ENCODE measurements at places on chromosomes 4 and X.

DNA sequence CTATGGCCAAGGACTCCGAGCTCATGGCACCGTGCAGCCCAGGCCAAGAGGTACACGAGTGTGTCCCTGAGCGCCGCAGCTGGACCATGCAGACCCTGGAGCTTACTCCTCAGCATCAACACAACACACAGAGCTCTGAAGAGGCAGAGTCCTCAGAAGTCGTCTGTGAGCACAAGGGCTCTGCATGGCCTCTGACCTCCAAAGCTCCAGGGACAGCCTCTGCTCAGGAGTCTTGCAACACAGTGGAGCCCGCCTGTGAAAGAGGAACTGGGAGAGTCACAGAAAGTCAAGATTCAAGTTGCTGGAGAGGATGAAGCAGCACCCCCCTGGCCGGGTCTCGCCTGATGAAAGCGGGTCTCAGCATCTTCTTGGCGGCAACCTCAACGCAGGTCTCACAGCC, 2.9 kb downstream of the LRPAP1 start:
- no peak for DNase-seq

- DNase-seq, result no peak
Measured at GRCh38 chr4:123505095-123506010, 108.8 kb downstream of the SPRY1 start.

DNA sequence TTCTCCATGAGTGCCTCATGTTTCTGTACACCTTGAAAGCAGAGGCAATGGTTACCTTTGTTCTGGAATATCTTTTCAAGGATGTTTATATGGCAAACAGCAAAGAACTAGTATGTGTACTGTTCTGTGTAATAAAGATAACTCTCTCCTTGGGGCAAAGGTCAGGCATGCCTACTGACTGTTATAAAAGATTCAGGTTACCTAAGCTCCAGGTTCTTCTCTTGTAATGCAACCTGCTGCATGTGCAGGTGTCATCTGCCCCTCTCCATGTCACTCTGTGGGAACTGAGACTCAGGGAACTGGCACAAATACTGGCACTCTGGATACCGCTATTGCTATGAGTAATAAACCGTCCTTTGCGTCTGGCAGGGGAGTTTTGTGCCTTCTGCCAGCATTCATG, 5.4 kb upstream of the TRPC3 start:
- no peak for DNase-seq

DNA sequence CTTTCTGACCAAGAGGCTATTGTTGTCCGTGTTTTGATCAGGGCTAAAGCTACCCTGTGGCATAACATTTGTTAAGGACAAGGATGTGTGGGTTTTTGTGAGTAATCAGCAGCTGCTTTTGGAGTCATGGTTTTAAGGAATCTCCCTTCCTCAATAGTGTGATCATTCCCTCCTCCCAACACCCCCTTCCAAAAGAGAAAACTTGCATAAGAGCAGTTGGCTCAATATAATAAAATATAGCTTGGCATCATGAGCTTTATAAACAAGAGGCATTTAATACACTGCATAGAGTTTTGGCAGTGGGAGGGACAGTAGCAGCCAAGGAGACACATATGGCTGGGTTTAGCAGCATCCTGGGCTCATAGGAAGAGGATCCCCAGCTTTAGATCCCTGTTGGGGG, 84.7 kb downstream of the NHS start:
- DNase-seq, result no peak
